ENCODE measurements at places on chromosomes 1 and 21.

- no peak for DNase-seq
Observed at GRCh38 chr1:242824435-242824834, 299.9 kb upstream of the PLD5 start.

DNA sequence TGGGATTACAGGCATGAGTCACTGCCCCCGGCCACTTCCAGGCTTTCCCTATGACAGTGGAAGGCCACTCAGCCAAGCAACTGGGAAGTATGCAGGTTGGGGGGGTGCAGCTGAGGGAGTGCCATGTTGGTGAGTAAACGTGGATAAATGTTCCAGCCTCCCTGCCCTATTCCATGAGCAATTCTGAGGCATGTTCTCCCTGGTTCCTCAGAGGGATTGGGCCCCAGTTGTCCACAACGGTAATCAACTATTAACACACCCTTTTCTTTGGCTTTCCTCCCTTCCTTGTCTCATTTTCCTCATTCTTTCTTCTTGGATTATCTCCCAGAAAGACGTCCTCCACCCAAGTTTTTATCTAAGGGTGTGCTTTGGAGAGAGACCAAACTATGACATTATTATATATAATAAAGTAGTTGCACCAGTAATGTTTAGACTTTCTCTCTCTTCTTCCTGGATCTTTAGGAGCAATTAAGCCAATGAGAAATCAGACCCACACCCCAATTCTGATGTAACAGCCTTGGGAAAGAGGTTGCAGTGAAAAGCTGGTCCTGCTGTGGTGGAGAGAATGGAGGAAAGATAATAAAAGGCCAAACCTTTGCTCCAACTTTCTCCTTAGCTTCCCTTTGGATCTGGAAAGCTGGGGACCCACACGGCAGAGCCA lies 6.8 kb upstream of the SLAMF9 start:
- DNase-seq, result no peak

GRCh38 chr21:40507978-40508377 lies 339.0 kb downstream of the DSCAM start:
- DNase-seq, result no peak

GRCh38 chr1:154961207-154962155 lies at the start of gene PYGO2:
Gene PYGO2 (minus strand): TSS chr1:154961782. CDS start chr1:154961576, 206 bp downstream.
- peak; percentile 57 for DNase-seq

DNA sequence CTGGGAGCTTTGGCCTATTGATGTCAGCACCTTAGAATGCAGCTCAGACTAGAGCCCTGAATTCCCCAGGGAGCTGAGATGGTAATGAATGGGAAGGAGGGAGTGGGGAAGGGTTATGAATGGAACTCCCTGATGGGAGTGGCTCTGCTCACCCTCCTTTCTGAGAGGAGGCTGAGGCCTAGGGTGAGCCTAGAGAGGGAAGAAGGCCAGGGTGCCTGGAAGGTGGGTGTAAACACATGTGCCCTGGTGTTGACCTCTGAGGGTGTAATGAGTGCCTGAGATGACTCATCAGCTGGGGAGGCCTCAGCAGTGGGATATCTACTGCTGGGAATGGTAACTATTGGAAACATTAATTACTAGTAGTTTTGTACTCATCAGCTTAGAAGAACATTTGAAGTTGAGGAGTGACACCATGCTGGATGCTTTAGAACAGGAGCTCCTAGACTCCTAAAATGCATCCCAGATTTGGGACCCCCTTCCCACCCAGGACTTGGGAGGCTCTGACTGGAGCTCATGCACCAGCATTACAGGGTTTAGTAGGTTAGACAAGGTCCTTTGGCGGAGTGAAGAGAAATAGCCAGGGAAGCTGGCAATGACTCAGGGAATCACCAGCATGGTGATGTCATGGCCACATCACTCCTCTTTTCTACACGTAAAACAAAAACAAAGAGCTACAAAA lies 16.0 kb upstream of the PIGV start:
- DNase-seq, result no peak

- DNase-seq, result peak; percentile 38
Observed at GRCh38 chr1:38117444-38117887, 70.9 kb upstream of the POU3F1 start.
